ENCODE measurements at places on chromosomes 16 and 17.

- no peak for DNase-seq
Observed at GRCh38 chr17:5330981-5331380, 48.9 kb downstream of the RABEP1 start.

DNA sequence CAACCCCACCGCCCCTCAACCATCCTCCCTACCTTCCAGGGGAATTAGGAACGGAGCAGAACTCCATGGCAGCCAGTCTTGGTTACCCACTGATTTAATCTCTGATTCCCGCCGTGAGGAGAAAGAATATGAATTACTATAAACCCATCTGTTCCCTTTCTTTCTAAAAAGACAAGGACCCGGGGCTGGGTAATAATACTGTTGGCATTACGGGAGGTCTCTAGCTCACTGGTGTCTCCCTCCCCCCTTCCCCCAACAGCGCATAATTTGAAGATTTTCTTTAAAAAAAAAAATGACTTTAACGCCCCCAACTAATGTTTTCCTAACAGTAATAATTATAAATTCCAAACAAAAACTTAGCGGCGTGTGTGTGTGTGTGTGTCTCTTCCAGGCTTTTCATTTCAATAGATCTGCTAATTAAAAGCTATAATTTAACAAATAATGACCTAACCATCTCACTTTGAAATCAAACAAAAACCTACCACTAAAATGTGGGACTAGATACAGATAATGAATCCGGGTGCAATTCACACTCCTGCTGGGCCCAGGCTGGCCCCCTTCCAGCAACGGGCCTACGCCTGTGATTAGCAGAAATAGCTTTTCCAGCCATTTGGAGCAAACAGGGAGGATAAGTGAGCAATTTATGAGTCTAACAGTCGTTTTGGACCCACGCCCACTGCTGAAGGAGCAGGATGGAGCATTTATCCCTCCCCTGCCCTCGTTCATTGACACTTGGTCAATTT is 18.2 kb upstream of the BHLHA9 start:
- DNase-seq: no peak

DNA sequence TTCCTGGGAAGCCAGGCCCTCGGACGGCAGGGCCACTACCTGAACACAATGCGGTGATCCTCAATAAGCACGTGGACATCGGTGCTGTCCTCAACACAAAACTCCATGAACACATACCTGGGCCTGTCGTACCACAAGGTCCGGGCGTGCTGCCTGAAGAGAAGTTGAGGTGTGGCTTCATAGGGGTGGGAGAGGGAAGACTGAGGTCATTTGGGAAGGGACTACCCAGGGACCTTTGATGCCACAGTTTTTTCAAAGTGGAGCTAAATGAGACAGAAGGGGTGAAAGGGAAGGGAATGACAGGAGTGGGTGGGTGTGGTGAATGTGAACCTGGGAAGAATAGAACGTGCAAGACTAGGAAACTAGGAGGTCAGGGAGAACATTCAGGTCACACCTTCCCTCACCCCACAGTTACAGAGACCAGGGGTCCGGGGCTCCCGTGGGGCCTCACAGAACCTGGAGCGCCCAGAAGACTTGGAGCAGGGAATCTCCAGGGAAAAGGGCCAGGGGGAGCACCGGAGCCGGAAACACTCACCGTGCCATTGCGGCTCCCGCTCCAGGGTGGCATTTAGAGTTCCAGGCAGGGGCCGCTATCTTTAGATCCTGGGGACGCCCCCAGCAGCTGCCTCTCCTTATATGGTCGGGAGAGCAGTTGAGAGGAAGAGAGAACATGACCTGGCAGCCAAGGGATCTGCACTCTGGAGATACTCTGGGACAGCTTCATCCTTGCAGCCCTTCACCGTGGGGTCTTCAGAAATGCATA is at the start of gene PTGES3L:
Gene PTGES3L (minus strand): TSS at position 570 of the 763 bp plus-strand sequence. CDS start 27 bp downstream, at position 543.
- DNase-seq: no peak

GRCh38 chr17:83068641-83069570 is 10.5 kb upstream of the METRNL start:
- DNase-seq: no peak

DNA sequence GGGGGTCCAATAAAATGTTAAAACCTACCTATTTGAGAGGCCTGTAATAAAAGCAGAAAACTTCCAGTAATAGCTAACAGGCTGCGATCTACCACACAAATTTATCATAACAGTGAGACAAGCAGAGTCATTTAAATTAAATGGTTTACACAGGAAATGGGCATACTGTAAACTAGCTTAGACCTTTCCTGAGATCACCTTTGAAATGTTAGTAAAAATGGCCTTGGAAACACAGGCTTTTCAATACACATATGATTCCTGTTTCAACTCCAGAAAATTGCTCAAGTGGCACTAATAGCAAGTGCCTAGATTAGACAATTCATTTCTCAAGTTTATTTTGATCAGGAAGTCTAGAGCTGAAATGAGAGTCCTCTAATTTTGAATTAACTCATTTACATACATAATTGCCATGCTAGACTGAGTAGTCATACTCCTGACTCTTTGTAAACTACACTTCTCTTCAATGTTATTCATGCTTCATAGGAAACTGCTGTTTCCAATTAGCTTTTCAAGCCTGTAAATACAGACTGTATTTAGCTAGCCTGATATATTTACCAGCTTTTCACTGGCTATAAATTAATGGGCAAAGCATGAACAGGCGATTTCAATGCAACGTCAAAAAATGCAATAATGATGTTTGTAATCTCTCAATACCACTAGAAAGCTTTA is 43.3 kb downstream of the PARN start:
- DNase-seq: no peak

DNA sequence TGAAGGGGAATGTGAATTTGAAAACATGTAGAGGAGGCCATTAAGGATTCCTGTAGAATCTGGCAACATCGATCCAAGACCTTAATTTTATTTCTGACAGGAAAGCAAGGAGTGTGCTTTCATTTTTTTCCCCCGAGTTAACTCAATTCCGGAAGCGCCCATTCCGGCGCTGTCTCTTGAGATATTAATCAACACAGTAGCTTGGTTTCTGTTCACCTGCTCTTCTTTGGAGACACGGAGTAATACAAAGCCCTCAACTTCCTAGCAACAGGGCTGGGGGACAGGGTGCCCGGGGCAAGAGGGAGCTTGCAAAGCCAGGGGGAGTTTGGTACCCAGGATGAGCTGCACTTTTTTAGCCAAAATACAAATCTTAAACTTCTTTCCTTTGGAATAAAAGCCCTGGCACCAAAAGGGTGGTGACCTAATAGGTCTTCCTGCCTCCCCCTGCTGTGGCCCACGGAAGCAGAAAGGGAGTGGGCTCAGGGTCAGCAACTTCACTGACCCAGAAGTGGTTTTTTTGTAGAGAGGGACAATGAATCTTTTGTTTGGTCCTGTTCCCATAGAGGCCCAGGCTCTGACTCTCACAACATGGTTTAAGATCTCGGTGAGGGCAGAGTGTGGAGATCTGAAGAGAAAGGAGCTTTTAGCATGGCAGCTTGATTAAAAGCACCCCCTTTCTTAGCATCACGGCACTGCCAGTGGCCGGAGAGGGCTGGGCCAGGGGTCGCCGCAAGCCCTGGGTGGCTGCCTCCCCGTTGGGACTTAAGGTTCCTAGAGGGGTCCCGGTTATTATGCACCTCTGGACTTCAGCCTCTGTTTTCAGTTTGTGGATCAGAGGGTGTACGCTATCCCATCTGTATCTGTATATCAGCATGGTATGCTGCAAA is 207.3 kb downstream of the CCDC182 start:
- DNase-seq: no peak

- no peak for DNase-seq
Observed at GRCh38 chr16:68993885-68994284, 111.6 kb upstream of the HAS3 start.

DNA sequence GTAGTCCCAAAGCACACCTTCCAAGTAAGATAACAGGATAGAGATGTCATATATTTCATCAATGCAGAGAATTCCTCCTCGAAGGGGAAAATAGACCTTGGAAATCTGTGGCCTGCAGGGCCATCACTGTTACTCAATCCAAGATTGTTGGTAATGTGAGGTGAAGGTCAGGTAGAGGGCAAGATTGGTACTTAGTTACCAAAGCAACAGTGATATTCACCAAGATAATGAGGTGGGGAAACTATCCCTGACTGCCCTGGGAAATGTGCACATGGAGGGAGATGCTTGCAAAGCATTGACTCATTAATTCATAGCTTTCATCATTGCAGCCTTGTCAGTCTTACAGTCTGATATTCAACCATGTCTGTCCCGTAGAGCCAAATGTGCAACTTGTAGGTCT is 234.1 kb upstream of the MON1B start:
- DNase-seq: no peak

DNA sequence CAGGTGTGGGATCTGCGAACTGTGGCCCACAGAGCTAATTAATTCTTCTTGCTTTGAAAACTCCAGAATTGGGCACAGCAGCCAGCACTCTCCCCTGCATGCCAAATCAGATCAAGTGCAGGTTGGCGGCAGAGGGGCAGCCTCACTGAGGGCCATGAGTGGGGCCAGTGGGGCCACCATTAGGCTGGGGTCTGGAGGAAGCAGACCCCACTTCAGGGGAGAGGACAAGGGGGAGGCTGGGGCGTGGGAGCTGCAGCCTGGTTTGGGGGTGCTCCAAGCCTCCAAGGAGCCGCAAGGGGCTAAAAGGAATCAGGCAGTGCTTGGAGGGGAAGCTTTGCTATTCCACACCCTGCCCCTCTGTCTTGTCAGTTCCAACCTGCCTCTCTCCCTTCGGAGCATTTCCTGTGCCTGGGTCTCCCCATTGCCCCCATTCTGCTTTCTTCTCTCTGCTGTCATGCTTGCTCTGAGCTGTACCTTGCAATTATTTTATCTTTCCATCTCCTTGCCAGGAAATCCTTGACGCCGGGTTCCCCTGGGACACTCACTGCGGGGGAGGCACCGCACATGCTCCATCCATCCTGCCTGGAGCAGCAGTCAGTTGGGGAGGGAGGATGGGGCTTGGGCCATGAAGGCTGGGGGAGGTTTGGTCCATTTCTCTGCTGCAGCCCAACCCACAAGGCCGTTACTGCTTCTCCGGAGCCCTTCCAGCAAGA is 3.3 kb upstream of the ABCC3 start:
- no peak for DNase-seq

GRCh38 chr17:50221266-50221863 is 19.9 kb upstream of the COL1A1 start:
- DNase-seq: no peak

GRCh38 chr16:69321080-69321479 is 9.3 kb downstream of the PDF start:
- DNase-seq: no peak

GRCh38 chr16:75252946-75253911 is 1.8 kb upstream of the BCAR1 start:
- no peak for DNase-seq

- DNase-seq: no peak
Observed at GRCh38 chr16:74795104-74795503, 20.5 kb upstream of the FA2H start.

DNA sequence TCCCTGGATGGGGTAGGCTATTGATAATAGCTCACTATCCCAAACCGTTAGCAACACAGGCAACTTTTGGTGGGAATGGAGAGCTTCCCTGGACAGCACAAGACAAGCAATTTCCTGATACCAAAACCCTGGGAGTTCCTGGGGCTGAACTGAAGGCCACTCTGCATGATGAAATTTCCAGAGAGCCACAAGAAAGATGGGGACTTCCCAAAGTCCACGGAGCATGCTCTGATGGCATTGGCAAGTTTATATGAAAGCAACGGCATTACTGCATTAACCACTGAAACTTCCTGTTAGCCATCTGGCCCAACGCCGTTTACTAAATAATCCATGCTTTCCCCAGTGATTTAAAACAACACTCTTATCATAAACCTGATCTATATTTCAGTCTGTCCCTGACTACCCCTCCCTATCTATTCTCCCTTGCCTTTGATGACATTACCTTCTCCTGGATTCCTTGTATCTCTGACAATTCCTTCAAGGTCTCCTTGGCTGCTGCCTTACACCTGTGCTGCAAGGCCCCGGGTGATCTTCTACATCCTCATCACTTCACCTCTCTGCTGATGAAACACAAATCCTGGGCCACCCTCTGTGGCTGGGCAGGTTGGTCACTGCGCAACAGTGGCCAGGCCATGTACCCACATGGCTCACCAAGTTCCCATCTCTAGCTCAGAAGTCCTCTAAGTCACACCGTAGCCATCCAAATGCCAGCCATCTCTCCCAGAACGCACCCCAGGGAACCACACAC is 108.5 kb upstream of the RCVRN start:
- DNase-seq: no peak

DNA sequence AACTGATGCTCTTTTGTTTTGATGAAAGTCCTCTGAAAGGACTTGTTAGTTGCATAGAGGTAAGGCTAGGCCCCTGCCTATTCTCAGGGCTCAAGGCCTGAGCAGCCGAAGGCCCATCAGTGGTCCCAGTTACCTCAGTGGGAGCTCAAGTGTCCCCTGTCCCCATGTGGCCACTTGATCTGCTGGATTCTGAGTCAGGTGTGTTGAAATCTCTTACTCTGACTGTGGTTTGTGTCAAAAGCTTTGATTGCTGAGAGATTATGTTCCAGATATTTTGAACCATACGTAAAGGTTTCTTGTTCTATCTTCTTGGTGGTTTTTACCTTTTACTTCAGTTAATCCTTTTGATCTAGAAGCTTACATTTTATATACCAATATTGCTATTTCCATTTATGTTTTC is 191.7 kb downstream of the LGALS9B start:
- DNase-seq: no peak

GRCh38 chr17:265718-266117 is 84.3 kb upstream of the DOC2B start:
- DNase-seq: no peak

DNA sequence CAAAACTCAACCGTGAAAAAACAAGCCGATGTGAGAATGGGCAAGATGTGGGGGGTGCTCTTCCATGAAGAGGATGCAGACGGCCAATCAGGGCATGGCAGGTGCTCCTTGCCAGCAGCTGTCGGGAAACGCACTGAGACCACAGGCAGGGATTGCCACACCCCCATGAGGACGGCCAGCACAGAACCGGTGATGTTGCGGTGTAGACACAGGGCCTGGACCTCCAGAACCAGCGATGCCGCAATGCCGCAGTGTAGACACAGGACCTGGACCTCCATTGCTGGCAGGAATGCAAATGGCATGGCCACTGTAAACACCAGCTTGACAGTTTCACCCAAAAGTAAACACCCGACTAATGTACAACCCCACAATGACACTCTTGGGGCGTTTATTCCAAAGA is 164.9 kb downstream of the BANP start:
- no peak for DNase-seq

GRCh38 chr16:67312719-67313118 is 13.8 kb downstream of the KCTD19 start:
- DNase-seq: no peak

DNA sequence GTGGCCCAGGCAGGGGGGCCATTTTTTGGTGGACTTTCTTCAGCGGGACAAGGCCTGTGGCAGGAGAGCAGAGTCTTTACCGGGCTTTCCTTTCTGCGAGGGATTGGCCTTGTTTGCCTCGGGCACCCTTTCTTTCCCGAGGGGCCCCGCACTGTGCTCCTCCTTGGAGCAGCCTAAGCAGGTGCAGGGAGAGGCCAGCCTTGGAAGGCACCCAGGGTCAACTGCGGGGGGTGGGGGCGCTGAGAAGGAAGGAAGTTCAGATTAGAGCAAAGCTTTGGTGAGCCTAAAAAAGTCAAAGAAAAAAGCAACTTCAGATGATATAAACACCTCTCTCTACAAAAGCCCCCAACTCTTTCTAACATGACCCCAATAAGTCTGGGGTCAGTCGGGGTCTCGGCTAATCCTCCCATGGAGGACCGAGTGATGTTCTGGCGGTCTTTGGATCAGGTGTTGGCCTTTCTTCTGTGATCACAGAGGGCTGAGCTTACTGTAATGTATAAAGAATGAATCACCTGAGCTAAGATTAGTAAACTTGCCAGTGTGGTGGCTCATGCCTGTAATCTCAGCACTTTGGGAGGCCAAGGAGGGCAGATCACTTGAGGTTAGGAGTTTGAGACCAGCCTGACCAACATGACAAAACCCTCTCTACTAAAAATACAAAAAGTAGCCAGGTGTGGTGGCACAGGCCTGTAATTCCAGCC is 63.0 kb downstream of the PGS1 start:
- DNase-seq: no peak
